ENCODE measurements at places on chromosomes 2 and 18.

- DNase-seq: peak; percentile 45
These were observed 27.4 kb downstream of the HPCAL1 start for GRCh38 chr2:10329880-10330699.

GRCh38 chr18:25062720-25063119 is 289.2 kb downstream of the ZNF521 start:
- no peak for DNase-seq

DNA sequence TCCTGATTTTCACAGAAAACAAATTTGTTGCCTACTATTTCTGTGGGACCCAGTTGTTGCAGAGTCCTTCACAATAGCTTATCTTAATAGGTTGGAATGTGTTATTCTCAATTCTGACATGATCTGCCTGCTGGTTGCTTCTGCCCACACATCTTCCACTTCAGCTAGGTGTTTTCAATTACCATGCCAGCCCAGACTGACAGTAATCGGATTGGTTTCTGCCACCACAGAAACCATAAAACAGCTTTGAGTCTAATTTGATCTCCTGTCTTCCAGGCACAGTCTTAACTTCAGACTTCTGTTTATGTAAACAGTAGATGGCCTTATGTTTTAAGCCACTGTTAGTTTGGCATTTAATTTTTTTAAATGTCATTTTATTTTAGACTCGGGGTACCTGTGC is 248.2 kb upstream of the RBMS1 start:
- DNase-seq: peak; percentile 26

DNA sequence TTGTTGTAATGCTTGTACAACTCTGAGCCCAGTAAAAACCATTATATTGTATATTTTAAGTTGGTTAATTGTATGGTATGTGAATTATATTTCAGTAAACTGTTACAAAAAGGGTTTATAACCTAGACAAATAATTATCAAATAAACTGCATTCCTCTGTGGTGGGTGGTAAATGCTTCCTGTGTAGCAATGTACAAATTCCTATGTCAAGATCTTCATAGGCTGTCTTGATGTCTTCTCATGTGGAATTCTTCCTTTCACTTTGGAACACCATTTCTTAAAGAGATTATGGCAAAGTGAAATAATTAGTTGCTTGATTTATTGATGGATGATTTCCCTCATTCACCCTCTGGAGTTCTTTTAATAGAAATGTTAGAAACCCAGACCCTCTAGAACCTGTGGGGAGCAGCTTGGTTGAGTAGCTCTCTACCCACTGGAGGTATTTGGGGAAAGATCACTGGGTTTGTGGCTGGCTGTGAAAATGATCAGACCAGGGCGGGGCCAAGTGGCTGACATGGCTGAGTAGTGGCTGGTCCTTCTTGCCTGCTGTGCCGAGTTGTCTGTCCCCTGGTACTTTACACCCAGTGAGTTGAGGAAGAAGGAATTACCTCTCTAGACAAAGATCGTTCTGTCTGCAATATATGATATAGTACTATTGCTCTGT is 22.4 kb upstream of the MGAT5 start:
- no peak for DNase-seq

- DNase-seq: no peak
These were observed 1.2 kb downstream of the COA5 start for GRCh38 chr2:98607104-98607503.

DNA sequence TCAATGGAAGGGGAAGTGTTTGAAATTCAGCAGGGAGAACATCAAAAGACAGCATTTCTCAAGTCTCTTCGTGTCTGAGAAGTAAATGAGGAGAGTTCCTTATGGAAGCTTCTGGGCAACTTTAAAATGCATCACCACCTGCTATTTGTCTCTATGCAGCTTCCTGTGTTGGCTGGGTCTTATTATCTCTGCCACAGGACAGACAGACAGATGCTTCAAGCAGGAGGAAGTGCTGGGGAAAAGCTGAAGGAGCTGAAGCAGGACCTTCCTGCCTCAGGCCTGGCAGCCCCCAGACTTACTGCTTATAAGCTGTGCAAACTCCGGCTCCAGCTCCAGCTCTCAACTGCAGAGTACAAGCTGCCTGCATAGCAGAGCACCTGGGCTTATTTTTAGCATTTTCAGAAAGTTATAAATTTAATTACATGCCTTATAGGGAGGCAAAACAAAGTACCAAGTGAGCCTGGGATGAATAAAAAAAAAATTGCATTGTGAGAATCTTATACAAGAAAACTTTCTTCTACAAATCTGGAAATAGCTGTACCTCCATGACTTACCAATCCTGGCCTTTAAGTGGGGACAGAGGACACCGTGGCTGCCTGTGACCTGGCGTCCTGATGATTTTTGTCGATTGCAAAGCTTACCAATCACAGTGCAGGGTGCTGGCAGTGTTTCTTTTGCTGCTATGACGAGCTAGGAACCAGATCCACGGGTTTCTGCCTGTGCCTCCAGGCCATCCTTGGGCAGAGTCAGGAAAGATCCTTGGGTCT is 206.3 kb downstream of the SEPTIN10 start:
- DNase-seq: no peak

DNA sequence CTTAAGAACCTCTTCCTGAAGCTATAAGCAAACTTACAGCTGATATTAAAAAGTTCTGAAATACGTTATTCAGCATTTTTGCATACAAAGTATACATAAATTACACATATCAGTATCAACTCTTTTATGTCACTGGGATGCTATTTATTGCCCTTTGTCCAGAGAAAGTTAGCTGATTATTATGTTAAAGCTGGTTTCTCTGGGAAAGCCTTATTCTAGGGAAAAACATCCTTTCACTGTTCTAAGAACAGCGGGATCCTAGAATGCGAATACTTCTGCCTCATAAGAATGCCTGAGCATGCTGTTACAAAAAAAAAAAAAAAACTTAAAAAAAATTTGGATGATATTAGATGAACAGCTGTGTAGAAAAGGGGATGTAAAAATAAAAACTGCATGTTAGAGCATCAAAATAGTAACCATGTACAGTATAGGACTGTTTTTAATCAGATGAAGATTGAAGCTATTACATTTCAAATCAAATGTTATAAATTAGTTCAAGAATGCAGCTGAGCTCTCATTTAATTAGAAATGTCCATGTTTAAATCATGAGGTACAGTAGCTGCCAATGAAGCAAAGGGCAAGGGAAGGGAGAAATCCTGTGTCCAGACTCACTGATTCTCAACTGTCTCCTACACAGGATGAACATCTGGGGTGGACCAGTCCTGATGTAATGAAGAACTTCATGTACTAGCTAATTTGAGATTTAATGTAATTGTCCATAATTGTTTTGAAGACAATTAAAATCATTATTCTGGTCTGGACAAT is 8.2 kb downstream of the FTCDNL1 start:
- no peak for DNase-seq

Measured in WERI-Rb-1 (cell line).